Stimulated activated naive CD4-positive, alpha-beta T cell treated with Interleukin-2 at 50 U/mL for 16 hours (primary cell): ENCODE measurements at places on chromosomes 2 and 18.

DNA sequence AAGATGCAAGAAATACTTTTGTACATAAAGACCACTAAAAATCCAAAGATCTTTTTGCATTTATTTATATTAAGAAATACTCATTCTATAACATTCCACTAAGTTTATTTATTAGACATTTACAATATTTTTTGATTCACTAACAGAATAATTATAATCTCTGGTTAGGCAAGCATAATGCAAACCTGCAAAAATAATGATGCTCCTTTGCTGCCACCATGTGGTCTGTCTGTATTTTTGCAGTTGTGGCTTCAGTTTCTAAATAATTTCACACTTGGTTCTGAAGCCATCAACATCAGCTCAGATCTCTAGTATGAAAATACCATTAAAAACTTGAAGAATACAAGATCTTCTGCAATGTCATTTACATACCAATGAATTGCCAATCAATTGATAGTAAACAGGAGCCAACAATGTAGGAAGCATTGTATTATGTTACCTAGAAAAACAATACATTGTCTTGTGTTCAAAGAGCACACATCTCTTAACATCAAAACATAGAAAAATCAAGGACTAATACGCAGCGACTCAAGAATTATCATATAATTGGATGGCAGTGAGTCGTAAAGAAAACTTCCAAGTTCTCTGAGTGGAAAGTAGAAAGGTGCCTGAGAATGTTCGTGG lies 28.8 kb upstream of the WDR75 start:
- DNase-seq, result no peak

GRCh38 chr2:232860593-232861241 lies 9.3 kb upstream of the SNORC start:
- no peak for DNase-seq

DNA sequence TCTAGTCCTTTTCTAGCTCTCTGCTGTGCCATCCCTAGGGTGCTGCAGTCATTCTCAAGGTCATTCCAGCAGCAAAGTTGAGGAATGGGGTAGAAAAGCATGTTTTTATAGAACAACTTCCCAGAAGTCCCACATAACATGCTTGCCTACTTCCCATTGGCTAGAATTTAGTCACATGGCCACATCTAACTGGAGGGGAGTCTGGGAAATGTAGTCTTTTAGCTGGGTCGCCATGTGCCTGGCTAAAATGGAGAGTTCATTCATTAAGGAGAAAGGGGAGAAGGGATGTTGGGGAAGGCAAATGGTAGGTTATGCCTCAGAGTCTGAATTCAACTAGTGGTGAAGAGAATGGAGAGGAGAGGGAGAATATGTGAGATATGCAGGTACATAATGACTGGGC lies 85.7 kb downstream of the SLC4A3 start:
- no peak for DNase-seq

GRCh38 chr18:39448942-39449341 lies 1883.3 kb upstream of the CELF4 start:
- DNase-seq, result no peak

GRCh38 chr2:240520130-240520973 lies 37.4 kb downstream of the ANKMY1 start:
- DNase-seq, result no peak

GRCh38 chr2:101307950-101308431 lies 510 bp downstream of the RNF149 start:
- DNase-seq, result peak; percentile 42

DNA sequence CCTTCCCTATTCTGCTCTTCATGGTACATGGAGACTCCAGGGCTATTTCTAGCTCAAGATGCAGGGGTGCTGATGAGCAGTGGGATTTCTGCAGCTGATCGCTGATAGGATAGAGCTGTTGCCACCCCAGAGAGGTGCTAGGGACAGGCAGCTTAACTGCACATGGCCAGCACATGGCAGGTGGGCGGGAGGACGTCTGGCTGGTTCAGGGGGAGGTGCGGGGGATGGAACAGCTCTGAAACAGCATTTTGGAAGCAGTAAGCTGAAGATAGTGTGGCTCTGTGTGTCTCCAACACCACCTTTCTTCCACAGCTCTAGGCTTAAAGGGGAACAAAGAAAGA lies 151.9 kb upstream of the PELI1 start:
- DNase-seq, result no peak

DNA sequence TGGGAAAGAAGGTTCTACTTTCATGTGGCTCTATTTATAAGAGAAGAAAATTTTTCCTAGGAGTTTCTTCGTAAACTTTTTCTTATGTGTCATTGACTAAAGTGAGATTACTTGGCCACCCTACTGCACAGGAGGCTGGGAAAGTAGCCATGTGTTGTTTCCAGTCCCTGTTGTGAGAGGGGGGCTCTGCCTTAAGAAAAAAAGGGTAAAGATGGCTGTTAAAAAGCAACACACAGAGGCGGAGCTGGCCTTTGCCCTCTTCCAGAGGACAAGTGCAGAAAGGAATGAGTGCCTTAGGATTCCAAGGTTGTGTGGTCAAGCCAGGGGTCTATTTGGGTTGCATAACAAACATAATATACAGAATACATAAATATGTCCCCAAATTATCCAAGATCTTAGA lies 230.0 kb upstream of the CXCR4 start:
- no peak for DNase-seq

DNA sequence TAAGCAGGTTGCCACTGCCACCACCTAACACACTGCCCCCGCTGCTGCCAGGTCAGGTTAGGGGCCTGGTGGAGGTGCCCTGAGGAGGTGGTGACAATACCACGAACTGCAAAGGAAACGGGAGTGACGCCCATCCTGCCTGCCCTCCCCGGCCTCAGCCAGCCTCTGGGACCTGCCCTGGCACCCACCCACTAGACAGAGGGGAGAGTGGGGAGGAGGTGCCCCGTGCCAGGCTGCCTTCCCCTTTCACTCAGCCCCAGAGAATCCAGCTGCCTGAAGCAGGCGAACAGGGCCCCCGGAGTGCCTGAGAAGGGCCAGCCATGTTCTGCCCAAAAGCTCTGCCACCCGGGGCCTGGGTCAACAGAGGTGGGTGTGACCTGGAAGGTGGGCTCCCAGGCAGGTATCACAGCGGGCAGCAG lies 44.5 kb upstream of the FOSL2 start:
- DNase-seq, result peak; percentile 26

DNA sequence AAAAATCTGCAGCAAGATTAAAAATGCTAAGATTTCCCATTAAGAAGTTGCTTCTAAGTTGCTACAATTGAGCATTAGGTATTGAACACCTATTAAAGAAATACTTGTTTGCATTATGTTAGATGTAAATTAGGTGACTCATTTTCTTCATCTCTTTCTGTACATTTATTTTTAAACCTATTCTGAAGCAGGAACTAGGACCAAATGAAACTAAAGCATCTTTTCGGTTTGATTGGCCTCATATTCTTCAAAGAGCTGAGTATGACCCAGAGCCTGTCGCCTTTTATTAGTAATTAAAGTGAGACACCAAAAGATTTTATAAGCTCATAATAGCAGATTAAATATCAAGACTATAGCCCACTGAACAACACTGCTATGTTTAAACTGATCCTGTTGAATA lies 83.4 kb upstream of the ZEB2 start:
- DNase-seq, result no peak

DNA sequence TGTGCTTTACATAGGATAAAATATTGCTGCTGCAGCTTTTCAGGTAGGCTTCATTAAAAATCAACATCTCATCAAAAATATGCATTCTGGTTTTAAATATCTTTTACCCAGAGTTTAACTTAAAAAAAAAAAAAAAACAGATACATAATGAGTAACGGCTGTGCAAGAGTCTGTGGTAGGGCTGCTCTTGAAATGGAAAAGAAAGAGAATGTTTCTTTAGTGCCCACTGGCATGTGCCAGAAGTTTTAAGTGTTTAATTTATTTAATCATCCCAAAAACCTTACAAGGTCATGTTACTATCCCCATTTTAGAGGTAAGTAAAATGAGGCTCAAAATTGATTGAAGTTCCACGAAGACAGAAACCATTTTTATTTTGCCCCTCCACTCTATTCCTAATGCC lies 92.1 kb downstream of the SLC8A1 start:
- no peak for DNase-seq

DNA sequence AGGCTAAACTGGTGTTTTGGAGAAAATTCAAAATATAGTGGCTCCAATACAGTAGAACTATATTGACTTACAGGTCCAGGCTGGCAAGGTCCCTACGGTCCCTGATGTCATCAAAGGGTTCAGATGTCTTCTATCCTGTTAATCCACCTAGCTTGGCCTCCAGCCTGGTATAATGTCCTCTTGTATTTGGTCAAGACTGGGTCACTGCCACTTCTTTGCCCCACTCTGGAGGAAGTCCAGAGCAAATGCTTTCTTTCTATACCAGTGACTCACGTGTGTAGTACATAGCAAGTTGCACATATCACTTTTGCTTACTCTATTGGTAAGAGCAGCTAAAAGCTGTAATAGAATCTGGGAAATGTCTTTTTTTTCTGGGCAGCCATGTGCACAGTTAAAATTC lies 80.8 kb downstream of the LCLAT1 start:
- DNase-seq, result no peak

DNA sequence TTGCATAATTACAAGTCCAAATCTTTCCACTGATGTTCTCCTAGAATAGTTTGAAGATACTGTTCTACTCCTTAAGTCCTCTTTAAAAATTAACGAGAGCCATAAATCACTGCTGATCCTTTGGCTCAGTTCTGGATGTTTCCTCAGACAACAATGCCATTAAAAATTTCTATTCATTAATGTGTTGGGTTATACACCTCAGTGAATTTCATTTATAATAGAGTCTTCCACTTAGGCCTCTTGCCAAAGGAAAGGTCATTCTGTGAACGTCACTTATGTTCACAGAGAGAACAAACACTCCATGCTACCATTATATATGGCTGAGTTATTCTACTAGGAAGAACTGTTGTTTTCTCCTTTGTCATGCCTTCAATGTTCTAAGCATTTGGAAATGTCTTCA lies 1472.3 kb upstream of the CELF4 start:
- no peak for DNase-seq

- DNase-seq, result no peak
Observed at GRCh38 chr2:129784486-129784885, 195.0 kb upstream of the RAB6C start.

GRCh38 chr2:39109537-39109936 lies 11.3 kb downstream of the SOS1 start:
- DNase-seq, result no peak

GRCh38 chr18:74069178-74070050 lies 78.2 kb downstream of the FBXO15 start:
- no peak for DNase-seq

DNA sequence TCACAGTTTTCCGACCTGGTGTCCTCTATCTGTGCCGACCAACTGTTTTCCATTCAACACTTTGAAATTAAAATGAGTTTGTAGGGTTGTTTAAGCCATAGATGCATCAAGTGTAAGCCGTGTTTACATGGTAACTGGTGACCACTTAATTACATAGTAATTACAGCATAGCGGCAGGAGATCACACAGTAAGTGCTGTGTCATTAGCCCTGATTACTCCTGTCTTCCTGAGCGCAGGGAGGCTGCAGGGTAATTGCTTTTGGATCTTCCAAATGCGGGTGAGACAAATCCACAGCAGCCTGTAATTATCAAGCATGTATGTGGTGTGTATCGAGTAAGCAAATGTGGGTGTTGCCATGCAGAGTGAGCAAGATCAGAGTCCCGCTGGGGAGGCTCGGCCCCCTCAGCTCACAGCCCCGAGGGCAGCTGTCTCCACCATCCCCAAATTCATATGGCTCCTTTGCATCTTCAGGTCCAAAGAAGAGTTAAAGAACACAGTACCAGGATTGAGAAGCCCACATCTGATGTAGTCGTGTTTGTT lies 71.5 kb upstream of the HDAC4 start:
- DNase-seq, result no peak

- DNase-seq, result no peak
Observed at GRCh38 chr2:218816561-218817011, 15.0 kb downstream of the PRKAG3 start.

DNA sequence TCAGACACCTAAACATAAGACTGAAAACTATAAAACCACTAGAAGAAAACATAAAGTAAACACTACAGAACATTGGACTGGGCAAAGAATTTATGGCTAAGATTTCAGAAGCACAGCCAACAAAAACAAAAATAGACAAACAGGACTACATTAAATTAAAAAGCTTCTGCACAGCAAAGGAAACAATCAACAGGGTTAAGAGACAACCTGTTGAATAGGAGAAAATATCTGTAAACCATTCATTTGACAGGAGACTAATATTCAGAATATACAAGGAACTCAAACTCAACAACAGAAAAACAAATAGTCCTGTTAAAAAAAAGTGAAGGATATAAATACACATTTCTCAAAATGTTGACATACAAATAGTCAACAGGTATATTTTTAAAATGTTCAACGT lies 106.7 kb upstream of the FANCL start:
- no peak for DNase-seq

GRCh38 chr2:195343942-195344530 lies 313.0 kb upstream of the SLC39A10 start:
- no peak for DNase-seq
